Right lung (tissue), 10 donors: ENCODE measurements at places on chromosomes 3 and 15. TPM values are rescaled to one million over a fixed set of nuclear protein-coding genes. Genes with fewer than 3 reads are reported as not detected.

The DUSP7 gene
- polyA plus RNA-seq: 22.2 TPM

The DNAH12 gene
- polyA plus RNA-seq: 10.0 TPM

The FANCD2 gene
- 15.8 TPM for polyA plus RNA-seq

The MORC1 gene
- not detected for polyA plus RNA-seq

The ALCAM gene
- 145 TPM for polyA plus RNA-seq

DNA sequence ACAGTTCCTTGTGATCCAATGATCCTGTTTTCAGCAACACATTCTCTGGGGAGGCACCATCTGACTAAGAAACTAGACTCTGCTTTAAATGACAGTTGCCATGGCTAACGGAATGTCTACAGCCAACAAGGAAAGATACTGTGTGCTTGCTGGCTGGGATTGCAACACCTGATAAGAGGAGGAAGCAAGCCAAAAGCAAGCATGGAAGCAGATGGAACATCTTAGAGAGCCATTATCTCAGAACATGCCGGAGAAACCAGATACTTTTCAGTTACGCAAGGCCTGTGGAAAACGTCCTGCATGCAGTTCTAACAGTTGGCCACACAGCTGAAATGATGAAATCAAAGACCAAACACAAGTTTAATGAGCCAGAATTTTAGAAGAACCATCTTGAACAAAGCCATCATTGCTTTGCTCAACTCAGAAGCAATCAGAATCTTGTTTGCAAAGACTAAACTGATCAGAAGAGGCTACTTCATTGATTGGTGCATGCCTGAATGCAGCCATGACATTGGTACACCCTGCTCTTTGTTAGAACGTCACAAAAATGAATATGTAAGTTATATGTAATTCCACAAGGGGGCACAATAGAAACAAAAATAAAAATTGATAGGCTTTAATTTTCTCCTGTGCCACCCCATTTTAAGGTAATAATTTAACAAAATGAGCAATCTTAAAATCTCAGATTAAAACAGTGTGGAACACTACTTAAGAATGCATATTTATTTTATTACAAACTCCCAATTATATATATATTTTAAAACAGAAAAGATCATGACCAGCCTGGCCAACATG lies 50.8 kb downstream of the GXYLT2 start:
- DNase-seq: peak; percentile 95

GRCh38 chr3:156360083-156360482 lies 194.8 kb downstream of the SSR3 start:
- DNase-seq: no peak

DNA sequence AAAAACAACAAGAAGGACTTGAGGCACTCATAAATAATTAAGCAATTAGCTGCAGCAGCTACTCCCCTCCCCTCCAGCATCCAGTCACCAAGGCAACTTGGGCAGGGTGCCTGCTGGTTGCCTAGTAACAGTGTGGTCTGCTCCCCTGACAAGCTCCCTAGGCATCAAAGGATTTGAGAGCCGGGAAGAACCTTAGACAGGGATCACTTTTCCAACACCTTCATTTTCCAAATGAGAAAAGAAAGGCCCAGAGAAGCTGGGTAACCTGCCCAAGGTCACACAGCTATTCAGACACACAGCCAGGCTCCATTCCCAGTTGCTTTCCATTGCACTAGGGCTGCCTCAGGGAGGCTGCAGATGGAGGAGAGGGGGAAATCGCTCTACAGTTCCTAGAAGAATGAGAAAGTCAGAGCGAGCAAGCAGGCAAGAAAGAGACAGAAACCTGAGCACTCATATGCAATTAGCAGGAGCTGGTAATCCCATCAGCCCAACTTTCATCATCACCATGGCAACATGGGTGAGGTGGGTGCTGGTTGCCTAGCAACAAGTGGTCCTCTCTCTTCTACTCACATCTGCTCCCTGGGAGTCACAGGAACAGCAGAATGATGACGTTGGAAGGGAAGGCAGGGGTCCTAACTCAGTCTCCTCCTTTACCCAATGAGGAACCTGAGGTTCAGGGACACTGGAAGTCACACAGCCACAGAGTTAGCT lies 3.6 kb upstream of the EIF4E3 start:
- no peak for DNase-seq

- no peak for DNase-seq
Measured at GRCh38 chr15:31222773-31223341, 103.8 kb upstream of the KLF13 start.

GRCh38 chr3:138717348-138717747 lies 108.8 kb downstream of the FAIM start:
- no peak for DNase-seq

GRCh38 chr3:30855400-30856292 lies 38.8 kb downstream of the GADL1 start:
- no peak for DNase-seq

DNA sequence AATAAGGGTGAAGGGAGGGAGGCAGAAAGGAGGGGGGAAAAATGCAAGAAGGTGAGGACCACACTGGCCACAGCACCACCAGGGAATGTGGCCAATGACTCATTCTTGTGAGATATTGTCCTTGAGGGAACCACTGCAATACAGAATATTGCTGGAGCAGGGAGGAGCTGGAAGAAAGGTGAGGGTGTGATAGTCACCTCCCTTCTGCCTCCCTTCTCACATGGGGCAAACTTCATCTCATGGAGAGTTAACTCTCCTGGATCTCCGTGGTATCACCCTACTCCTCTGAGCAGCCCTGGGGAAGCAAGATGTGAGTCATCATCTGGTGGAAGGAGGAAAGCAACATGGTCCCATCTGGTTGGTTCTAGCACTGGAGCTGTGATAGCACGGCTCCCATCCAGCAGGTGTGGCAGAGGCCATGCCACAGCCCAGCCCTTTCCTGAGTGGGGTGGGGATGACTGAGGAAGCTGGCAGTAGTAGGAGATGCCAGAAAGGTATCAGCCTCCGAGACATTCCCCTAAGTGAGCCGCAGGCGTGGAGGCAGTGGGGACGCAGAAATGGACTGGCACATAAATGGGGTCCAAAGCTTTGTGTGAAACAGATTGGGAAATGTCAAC lies 115.9 kb upstream of the LPP start:
- DNase-seq: no peak

- no peak for DNase-seq
Measured at GRCh38 chr3:71563827-71564226, 19.7 kb downstream of the FOXP1 start.
